Amygdala (tissue), 56 donors: ENCODE measurements at places on chromosomes 7 and 10.
A peak's percentile ranks its signal among the peaks of the same experiment; 100 is the strongest.

GRCh38 chr7:80622541-80622940, 15.9 kb upstream of the CD36 start:
- DNase-seq: no peak

- DNase-seq: no peak
Measured at GRCh38 chr10:96614515-96614914, 27.7 kb upstream of the TM9SF3 start.

DNA sequence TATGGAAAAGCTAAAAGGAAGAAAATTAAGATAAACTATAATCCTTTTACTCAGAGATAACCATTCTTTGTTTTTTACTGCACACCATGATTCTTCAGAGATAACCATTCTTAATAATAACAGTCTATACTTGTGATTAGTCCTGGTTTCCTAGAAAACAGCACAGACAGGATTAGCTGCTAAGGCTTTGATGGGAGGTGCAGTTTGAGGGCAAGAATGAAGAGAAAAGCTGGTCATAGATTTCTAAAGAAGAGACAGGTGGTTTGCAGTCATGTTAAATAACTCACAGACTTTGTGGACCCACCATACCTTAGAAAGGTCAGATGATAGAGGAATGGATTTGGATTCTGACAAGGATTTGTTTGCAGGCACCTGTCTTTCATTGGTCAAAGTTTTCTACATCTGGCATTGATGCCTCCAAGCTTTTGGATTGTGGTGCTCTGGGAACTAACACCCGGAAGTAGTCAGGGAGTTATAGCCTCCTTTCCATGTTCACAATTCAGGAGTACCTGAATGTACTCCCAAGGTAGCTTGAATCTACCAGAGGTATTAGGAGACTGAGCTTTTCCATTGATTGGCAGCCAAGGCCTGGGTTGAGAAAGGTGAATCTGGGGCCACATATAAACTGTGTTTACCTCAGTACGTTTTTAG, 3.7 kb downstream of the SMC3 start:
- DNase-seq: no peak

- DNase-seq: no peak
Measured at GRCh38 chr7:155166673-155167370, 96.7 kb downstream of the HTR5A start.

GRCh38 chr7:102292813-102293798, 6.4 kb downstream of the SH2B2 start:
- no peak for DNase-seq

DNA sequence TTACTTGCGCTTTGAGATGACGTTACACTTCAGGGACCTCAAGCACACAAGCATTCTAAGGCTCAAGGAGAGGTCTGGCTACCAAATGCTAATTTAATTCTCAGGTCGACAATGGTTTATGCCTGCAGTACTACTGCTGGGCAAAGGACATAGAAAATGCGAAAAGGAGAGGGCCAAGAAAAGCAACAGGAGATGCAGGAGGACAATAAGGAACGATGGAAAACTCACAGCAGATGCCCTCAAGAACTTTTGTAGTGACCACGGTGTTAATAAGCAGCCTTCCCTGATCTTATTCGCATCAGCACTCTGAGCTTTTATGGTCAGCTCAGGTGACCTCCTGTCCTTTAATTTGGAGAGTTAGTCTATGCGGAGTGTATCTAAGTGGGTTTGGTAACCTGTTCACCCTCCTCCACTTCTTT, 146.3 kb downstream of the GPR85 start:
- no peak for DNase-seq

DNA sequence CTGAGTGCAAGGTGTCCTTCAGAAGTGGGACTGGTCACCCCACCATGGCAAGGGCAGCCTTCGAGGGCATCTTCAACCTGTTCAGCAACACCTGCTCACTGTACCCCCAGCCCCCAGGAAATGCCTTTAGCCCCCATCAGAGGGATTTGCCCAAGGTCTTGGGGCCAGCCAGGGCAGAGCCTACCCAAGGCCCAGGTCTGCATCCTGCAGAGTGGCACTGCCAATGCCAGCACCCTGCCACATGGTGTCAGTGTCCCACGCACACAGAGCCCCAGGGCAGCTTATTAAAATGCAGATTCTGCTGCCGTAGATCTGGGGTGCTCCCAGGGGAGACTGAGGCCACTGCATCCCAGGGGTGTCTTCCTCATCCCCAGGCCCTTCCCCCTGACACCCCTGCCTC, 106.2 kb upstream of the KCTD7 start:
- DNase-seq: peak; percentile 11

DNA sequence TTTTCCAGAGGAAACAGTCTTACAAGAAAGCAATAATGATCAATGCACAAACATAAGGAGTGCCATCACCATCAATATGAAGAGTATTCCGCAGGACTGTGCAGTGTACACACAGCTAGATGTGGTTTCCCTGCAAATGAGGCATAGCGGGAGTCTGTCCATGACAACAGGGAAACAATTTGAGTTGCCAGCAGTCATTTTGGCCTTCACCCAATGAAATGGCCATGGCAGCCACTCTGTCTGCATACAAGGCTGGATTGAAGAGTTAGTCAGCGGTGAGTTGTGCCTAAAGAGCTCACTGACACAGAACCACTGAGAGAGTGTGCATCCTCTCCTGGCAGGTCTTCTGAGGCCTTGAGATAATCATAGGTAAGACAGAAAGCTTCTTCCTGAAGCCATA, 303.3 kb downstream of the IPMK start:
- DNase-seq: peak; percentile 52

- no peak for DNase-seq
Measured at GRCh38 chr10:101478956-101479355, 109.1 kb downstream of the POLL start.

GRCh38 chr7:32163141-32163806, 93.1 kb upstream of the PDE1C start:
- no peak for DNase-seq

DNA sequence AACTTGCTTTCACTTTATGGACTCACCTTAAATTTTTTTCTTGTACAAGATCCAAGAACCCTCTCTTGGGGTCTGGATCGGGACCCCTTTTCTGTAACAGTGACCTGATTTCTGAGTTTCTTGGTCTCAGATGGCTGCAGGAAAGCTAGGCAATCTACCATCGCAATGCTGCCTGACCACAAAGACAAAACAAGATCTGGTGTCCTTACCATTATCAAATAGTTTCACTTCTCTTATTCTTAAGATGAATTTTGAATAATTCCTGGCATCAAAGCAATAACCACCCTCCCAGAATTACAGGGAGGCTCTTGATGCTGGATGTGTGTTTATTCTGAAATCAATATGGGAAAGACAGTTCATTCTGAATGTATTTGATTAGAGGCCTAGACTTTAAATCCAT, 77.4 kb upstream of the FRMD4A start:
- no peak for DNase-seq

GRCh38 chr7:1974290-1975101, 258.2 kb downstream of the MAD1L1 start:
- no peak for DNase-seq

- no peak for DNase-seq
Measured at GRCh38 chr10:32412499-32412853, 33.5 kb upstream of the CCDC7 start.

DNA sequence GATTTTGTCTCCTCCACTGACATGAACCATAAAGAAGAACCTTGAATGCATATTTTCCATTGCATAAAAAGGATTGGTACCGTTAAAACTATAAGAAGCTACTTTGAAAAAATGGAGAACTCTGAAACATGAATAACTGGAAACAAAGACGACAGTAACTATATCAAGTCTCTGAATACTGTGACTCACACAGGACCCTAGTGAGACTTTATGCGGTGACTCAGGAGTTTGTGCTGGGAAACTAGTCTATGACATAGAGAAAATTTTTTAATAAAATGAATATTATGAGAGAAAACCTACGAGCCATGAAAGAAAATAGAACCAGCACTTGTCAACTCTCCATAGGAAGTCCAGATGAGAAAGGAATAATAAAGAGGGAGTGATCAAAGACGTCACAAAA, 339.9 kb upstream of the ADARB2 start:
- no peak for DNase-seq

DNA sequence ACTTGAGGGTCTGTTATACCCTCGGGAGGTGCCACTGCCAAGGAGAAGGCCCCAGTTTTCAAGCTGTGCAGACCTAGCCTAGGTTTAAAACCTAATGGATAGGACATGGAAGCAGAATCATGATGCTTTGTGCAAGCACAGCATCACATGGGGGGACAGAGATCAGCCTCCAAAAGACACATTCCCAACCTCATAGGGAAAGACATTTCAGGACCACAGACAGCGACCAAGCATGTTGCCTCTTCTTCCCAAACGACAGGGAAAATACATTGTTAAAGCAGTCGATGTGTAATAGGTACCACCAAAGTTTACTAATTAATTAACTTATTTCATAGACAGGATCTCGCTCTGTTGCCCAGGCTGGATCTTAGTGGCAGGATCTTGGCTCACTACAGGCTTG, 573.9 kb downstream of the TCERG1L start:
- DNase-seq: no peak

GRCh38 chr10:128776673-128777252, 650.5 kb upstream of the MKI67 start:
- no peak for DNase-seq

- no peak for DNase-seq
Measured at GRCh38 chr10:121862649-121863048, 65.2 kb downstream of the ATE1 start.

DNA sequence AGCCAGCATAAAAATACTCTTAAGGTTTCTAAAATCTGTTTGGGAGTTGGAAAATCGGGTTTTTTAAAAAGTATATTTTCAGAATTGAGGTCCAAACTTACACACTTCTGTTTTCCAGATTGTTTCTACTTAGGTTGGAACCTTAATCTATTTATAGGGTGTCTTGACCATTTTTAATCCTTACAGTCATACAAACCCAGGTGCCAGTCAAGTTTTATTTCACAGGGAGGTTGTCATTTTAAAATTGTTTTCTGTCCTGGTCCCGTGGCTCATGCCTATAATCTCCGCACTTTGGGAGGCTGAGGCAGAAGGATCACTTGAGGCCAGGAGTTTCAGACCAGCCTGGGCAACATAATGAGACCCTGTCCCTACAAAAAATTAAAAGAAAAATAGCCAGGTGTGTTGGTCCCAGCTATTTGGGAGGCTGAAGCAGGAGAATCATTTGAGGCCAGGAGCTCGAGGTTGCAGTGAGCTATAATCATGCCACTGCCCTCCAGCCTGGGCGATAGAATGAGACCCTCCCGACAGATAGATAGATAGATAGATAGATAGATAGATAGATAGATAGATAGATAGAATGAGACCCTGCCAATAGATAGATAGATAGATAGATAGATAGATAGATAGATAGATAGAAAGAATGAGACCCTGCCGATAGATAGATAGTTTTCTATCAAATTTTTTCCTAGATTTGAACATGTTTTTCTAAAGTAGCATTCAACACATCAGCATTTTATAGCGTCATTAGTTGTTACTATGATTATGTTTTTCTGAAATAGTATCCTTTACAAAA, 47.3 kb upstream of the NCF1 start:
- DNase-seq: no peak

DNA sequence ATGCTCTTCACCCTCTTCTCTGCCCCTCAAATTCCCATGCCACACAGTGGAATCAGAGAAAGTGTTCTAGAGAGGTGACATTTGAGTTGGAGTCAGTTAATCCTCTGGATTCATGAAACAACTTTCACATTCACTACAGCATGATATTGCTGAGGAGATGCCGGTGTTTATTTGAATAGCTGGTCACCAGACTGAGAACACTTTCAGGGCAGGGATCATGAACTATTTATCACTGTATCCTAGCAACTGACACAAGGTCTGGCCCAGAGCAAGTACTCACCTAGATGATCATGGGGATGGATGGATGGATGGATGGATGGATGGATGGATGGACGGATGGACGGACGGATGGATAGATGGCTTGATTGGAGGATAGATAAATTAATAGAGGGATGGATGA, 116.7 kb upstream of the ZMIZ1 start:
- no peak for DNase-seq

DNA sequence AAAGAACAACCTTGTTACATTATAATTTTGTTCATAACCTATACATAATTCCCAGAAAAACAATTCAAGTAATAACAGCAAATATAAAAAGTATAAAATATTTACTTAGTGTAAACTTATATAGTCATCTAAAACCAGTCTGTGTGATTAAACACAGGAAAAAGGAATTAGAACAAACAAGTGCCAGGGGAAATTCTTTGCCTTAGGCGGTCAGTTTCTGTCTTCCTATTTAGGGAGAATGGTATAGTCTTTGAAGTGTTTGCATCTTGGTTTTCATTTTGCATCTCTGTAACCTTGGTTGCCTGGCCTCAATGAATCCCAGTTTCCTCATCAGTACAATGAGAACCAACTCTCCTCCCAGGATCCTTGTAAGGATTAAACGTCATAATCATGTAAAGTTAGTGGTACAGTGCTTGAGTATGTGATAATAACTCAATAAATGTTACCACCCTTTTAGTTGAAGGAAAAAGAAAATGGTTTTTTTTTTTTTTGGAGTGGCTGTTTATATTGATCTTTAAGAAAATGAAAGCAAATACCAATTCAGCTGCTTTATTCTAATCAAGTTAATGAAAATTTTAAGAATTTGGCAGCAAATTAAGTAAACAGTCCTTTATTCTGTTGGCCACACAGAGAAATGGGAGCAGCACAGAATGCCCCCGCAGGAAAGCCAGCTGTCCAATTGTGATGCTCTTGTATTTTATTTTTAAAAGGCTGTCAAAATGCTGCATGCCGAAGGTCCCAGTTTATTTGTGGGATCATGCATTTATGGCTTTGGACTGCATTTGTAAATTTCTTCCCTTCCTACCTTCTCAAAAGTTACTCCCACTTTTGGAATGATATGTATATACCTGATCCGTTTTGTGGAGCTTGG, 61.8 kb downstream of the SHH start:
- DNase-seq: no peak

DNA sequence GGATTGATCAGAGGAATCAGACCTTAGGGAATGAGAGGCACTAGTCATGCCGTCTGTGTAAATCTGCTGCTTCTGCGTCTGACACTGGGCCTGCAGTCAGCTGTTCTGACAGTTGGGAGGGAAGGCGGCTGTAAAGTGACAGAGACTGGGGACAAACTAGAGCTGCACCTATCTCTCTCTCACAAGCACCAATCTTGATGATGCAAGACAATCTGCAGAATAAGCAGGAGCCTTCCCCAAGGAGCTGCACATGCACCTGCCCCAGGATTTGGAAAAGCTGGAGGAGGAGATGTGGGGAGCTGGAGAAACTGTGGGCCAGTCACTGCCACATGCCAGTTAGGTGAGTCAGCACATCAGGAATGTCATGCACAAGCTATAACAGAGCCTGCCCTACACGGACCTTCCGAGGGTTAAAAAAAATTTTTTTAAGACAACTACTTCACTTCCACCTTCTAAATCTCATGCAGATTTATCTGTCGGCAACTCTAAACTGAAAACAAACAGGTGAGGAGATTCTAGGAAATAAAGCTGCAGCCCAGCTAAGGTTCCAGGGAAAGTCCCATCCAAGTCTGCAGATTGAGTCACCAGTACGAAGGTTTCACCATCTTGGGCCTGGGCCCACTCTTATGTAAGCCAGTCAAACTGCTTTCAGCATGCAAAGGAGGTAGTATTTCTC, 39.2 kb downstream of the ENO4 start:
- DNase-seq: no peak
